HepG2 (cell line): ENCODE measurements at places on chromosomes 7 and 10. TPM values are rescaled to one million over a fixed set of nuclear protein-coding genes. Genes with fewer than 3 reads are reported as not detected.

DNA sequence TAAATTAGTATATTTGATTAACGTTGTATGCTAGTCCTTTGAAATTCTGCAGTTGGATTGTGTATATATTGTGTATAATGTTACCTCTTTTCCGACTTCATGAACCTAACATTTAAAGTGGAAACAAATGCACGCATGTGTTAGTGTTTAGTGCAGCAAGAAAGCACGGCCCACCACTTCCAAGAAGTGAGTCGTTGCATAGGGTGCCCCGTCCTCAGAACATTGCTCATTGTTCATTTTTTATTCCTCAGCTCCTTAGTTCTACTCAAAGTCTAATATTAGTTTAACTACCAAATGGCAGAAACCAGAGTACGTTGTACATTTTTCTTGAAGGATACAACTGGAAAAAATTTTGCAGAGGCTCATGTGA, 407.6 kb downstream of the AUTS2 start:
- no peak for DNase-seq

DNA sequence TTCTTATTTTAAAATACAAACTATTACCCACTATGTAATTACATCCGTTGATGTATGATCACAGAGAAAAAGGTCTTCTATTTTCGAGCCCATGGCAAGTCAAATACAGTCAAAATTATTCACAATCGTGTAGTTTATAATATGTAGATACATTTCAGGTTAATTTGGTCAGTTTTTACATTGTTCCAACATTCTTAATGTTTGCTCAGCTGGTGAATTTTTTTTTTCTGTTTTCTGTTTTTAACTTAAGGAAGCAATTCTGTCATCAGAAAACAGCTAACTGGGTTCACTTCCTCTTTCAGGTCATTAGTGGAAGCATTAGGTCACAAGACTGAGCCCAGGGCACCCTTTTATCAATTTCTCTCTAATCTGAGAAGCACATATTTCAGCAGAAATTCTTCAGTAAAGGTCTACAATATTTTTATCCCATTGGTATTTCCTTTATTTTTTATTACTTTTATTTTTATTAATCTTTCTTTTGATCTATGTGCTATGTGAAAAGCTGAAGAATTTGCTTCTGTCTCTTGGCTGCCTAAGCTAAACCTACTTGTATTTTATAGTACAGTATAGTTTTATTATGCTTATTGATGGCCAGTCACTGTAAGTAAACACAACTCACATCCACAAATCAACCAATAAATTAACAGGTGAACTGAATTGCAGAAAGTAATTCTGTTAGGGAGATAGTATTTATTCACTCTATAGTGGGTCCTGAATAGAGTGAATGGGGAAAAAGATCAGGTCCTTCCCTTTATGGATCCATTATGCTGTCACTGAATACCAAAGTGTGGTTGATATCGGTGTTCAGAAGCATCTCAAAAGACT, 84.6 kb downstream of the ICA1 start:
- DNase-seq = no peak

GRCh38 chr10:132753596-132753995, 32.4 kb downstream of the NKX6-2 start:
- no peak for DNase-seq

SLC13A1 gene
- polyA plus RNA-seq = not detected in 2 replicates

SPDYE5 gene
- polyA plus RNA-seq = not detected in 2 replicates

TAS2R41 gene
- polyA plus RNA-seq = not detected in 2 replicates

MDH2 gene
- 81.4 and 90.1 TPM in 2 replicates for polyA plus RNA-seq

CDK1 gene
- polyA plus RNA-seq = 23.1 and 42.6 TPM in 2 replicates

FKBP9 gene
- 30.9 and 34.0 TPM in 2 replicates for polyA plus RNA-seq
